ENCODE measurements at places on chromosomes 7 and 10.

DNA sequence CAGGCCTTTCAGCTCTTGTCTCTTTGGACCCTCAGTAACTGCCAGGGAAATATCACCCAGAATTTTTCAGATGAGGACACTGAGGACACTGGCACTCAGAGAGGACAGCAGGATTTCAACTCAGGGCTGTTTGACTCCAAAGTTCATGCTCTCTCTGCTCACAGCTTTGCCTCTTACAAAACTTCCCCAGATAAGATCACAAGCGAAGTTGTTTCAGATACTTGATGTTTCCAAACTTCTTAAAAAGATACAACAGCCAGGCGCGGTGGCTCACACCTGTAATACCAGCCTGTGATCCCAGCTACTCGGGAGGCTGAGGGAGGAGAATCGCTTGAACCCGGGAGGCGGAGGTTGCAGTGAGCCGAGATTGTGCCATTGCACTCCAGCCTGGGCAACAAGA is 32.4 kb upstream of the ZRANB1 start:
- no peak for DNase-seq

- no peak for DNase-seq
Observed at GRCh38 chr10:31000071-31000782, 31.4 kb downstream of the ZNF438 start.

DNA sequence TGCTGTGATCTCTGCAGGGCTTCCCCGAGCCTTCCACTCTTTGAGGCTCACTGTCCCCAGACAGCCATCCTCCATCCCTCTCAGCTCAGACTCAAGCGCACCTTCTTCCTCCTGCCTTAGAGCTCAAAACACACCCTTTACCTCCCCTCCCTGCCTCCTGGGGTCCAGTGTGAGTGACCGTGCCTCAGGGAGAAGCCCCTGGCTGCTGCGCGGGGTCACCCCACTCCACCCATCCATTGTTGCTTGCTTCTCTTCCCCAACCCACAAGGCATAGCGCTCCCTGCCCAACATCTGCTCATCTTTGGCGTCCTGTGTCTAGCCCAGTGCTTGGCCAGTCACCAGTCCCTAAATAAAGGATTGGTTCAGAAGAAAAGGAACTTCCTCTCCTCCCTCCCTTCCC is 170.3 kb downstream of the TCERG1L start:
- no peak for DNase-seq

DNA sequence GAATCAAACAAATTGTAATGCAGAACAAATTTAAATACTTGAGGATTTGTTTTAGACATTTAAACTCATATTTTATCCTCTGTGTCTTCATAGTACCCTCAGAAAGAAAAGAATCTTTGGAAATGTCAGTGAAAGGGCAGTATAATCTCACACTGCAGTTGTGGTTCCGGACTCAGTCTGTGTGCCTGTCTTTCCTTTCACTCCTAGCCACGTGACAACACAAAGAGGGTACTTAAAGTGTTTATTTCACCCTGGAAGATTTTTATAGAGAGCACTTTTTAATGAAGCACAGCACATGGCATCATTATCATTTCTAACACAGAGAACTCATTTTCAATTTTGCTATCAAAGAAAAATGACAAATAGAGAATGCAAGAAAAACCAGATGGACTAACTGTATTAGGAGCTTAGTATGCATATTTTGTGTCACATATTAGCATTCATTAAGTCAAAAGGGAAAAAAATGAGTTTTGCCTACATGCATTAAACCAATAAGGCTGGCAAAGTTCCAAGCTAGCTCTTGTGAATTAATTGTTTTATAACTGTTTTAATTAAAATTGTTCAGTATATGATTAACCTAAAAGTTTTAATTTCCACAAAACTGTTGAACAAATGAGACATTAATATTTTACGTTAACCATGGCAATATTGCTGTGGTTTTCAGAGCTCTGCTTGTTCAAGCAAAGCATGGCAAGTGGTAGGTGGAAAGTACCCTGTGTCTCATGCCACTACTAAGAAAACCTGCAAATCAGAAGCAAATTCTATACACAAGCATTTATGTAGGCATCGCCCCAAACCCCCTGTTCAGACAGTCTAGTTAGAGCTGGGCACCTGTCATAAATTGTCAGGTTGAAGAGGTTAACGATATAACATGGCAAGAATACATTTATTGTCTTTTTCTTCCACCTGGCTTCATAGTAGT is 65.9 kb downstream of the AUTS2 start:
- DNase-seq = no peak

- DNase-seq = no peak
Observed at GRCh38 chr10:62244088-62244487, 24.6 kb downstream of the RTKN2 start.

- no peak for DNase-seq
Observed at GRCh38 chr7:2307690-2308107, 6.5 kb downstream of the SNX8 start.

DNA sequence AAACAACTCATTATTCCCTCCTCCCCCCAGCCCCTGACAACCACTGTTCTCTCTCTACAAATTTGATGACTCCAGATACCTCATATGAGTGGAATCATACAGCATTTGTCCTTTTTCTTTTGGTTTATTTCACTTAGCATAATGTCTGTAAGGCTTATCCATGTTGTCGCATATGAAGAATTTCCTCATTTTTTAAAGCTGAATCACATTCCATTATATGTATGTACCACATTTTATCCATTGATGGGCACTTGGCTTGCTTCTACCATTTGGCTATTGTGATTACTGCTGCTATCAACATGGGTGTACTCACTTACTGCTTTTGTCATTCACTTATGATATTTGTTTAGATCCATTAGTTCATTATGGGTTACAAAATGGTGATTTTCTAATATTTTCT is 112.8 kb downstream of the BUB3 start:
- DNase-seq = no peak

GRCh38 chr7:13990319-13990983 is 985 bp upstream of the ETV1 start:
- no peak for DNase-seq

Data from stimulated activated CD8-positive, alpha-beta memory T cell treated with anti-CD3 and anti-CD28 coated beads, Interleukin-4, amount 100 ng/mL, for 4 hours (primary cell).